SHP77 (cell line): ENCODE measurements at places on chromosomes 13 and 19.

- DNase-seq, result peak; percentile 12
These were observed 722 bp downstream of the PKN1 start for GRCh38 chr19:14433554-14434501.

DNA sequence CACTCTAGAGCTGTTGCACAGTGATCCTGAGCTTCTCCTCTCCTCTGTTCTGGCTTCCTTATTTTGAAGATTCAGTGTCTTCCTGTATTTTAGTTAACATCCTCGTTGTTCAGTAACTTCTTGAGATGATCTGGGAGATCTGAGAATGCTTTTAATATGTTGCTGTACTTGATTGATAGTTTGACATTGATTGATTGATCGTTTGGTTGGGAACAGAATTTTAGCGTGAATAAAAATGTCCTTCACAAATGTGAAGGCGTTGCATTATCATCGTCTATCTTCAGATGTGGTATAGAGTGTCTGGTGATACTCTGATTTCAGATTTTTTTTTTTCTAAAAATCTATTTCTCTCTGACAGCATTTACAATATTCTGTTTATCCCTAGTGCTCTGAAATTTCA is 80.1 kb upstream of the KLF12 start:
- no peak for DNase-seq

GRCh38 chr19:45505151-45505995 is 1.9 kb upstream of the VASP start:
- no peak for DNase-seq

GRCh38 chr13:25213715-25214114 is 41.6 kb upstream of the AMER2 start:
- DNase-seq, result no peak

- no peak for DNase-seq
These were observed 254.3 kb upstream of the SLITRK1 start for GRCh38 chr13:84136582-84136981.

GRCh38 chr19:41175801-41176777 is 16.9 kb upstream of the CYP2S1 start:
- DNase-seq, result no peak

DNA sequence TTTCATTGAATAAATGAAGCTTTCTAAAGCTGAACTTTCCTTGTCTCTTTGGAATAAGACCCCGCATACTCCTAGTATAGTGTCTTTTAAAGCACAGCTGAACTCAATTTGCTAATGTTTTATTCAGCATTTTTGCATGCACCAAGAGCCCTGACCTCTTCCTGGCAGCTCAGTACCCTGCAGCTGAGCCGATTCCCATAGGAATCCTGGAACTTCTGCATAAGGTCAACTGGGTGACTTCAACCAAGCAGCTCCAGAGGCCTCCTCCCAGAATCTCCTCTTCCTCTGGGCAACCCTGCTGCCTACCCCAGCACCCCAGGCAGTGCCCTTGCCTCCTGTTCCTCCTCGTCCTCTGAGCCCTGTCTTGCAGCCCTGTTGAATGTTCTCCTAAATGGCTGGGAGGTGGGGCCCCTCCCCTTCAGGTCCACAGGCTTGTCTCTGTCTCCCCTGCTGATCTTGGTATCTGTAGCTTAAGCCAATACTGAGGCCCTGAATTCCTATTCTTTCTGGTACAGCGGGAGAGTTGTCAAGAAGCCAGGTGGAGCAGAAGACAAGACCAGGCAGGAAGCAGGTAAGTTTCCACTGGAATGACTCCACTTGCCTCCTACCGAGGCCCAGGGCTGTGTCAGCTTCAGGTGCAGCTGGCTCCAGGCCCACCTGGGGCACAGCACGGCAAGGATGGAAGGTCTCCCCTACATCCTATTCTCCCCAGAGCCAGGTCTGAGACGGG is 23.6 kb upstream of the CCDC124 start:
- no peak for DNase-seq

DNA sequence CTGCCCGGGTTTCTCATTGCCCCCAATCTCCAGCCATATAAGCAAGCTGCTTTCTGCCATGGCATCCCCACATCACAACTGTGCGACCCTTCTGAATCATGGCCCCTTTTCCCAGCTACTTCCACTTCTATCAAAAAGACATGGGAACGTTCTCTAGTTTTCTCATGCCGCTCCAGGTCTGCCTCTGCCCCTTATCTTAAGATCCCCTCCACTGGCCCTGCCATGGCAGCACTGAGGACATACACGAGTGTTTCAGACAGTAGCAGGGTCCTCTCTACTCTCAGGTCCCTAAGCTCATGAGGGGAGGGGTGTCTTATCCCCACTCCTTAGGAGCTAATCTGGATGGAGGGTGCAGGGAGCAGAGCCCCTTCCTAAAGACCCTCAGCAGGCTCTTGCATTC is 5.5 kb upstream of the AMER2 start:
- no peak for DNase-seq

- no peak for DNase-seq
These were observed 73.7 kb upstream of the SLC15A1 start for GRCh38 chr13:98826146-98826545.

- DNase-seq, result no peak
These were observed 14.7 kb upstream of the HMGB1 start for GRCh38 chr13:30480292-30480950.

- DNase-seq, result peak; percentile 89
These were observed 25.1 kb downstream of the TMPRSS9 start for GRCh38 chr19:2385053-2385721.

DNA sequence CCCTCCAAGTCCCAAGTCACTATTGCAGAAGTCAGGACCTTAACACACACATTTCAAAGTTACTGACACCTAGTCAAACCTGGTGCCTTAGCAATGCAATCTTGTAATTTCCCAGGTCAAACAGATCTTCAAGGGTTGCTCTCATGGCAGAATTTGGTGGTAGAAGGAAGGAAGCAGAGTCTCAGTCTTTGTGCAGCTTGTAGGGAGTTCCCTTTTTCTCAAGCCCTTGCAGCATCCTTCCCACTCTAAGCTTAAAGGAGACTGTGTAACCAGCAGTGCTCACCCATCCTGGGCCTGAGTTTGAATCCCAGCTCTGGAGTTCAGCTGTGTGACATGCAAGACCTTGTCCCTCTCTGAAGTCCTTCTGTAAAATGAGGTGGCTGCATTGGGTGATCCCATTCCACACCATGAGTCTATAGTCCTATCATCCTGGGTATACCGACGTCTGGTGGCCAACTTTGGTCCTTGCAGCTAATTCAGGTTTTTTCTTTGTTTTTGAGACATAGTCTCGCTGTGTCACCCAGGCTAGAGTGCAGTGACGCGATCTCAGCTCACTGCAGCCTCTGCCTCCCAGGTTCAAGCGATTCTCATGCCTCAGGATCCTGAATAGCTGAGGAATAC is 9.8 kb downstream of the SIGLEC10 start:
- peak; percentile 18 for DNase-seq

- DNase-seq, result no peak
These were observed 134.6 kb downstream of the KATNAL1 start for GRCh38 chr13:30172593-30173302.

DNA sequence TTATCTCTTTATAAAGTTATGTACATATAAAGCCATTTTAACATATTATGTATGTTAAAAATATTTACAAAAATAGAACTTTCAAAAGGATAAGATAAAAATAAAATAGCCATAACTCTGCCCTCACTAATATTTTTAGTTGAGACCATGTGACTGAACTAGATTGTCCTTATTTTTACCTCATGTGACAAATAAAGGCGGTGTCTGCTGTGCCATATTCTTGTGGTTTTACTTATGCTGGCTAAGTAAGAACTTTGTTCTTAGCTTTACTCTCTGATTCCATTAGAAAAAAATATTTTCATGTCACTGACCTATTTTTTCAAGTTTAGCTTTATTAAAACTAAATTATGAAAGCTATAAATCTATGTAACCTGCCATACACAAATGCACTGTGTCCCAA is 135.6 kb upstream of the TSC22D1 start:
- no peak for DNase-seq

DNA sequence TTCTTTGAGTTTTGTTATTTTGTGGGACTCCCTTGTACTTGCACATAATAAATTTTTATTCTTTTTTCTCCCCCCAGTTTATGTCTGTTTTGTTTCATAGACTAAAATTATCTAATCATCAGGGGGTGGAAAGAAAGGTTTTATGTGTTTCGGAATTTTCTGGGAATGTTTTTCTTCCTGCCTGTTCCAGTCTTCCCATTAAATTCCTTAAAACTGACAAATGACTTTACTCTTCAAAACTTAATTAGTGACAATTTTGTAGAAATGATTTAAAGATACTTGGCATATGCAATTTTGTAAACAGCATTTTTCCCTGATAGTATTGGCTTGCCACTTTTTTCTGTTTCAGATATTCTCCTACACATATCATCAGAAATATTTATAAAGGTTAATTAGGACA is 1813.4 kb downstream of the PCDH9 start:
- DNase-seq, result no peak

GRCh38 chr13:113665597-113666328 is 1.3 kb upstream of the GRK1 start:
- DNase-seq, result no peak

DNA sequence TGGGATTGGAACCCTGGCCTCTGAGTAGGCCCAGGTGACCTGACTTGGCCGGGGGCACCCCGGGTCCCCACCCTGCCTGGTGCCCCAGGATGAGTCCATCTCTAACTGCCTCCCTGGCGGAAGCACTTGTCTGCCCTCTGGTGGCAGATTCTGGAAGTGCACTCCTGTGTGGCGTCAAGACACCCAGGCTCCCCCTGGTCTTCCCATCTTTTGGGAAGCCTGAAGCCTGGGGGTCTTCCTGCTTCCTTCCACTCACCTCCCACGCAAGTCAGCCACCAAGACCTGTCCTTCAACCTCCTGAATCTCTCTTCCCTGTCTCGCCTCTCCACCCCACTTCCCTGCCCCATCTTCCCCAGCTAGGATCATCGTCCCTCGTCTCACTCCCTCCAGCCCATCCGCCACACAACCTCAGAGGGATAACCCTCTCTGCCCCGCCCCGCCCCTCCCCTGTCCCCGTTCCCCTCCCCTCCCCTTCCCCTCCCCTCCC is 7.4 kb downstream of the RABAC1 start:
- DNase-seq, result peak; percentile 67

DNA sequence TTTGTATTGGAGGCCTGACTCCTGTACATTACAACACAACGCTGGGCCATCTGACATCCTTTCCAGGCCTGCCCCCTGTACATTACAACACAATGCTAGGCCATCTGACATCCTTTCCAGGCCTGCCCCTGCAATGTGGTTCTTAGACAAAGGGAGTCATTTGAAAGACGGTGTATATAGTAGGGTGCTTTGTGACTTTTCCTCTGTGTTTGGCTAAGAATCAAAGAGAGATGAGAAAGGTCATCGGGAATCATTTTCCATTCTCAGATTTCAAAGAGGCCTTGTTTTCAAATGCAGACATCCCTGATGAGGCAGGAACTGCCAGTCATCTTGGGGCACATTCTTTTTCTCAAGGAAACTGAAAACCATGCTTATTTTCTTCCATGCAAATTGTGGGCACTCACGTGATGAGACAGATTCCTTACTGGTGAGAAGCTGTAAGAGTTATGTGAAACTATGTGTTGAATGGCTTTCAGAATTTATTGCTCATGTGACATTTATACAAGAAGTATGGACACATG is 551.6 kb downstream of the MYO16 start:
- DNase-seq, result no peak

DNA sequence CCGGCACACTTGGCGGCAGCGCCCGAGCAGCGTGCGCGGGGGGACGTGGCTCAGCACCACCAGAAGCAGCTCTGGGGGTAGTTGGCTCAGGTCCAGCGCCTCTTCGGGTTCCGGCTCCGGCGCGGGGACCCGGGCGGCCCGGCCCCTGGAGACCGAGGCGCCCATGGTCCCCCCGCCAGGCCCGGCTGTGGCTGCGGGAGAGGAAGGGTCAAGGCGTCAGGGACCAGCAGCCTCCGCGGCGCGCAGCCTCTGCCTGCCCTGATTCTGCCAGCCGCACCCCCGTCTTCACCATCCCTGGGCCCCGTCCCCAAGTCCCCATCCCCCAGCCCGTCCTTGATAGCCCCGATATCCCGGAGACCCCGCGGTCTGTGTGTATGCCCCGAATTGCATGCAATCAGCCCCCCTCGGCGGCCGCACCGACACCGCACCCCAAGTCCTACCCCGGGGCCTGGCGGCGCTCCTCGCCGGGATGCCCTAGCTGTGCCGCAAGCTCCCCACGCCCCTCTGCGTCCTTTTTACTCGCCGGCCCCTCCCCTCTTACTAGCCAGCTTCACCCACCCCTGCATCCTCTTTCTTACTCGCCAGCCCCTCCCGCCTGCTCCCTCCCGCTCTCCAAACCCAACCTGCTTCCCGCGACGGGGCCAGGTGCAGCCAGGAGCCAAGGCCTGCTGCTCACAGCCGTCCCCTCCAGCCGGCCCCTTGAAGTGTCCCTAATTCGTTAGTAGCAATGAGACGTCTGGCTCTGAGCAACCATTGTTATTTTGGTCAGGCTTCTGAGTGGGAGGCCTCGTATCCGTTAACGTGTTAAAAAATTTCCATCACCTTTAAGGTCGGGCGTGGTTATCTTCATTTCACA is at the start of gene FBXO27:
Gene FBXO27 (minus strand): TSS at position 487 of the 856 bp plus-strand sequence. CDS start 322 bp downstream, at position 165.
- DNase-seq, result no peak

- peak; percentile 89 for DNase-seq
These were observed 4.5 kb upstream of the ARHGAP35 start for GRCh38 chr19:46856062-46857022.

GRCh38 chr13:44416301-44416700 is 42.7 kb downstream of the SERP2 start:
- no peak for DNase-seq

- no peak for DNase-seq
These were observed 2.6 kb downstream of the CAPN12 start for GRCh38 chr19:38741670-38742069.

- no peak for DNase-seq
These were observed 46.8 kb downstream of the LATS2 start for GRCh38 chr13:21014502-21015170.

DNA sequence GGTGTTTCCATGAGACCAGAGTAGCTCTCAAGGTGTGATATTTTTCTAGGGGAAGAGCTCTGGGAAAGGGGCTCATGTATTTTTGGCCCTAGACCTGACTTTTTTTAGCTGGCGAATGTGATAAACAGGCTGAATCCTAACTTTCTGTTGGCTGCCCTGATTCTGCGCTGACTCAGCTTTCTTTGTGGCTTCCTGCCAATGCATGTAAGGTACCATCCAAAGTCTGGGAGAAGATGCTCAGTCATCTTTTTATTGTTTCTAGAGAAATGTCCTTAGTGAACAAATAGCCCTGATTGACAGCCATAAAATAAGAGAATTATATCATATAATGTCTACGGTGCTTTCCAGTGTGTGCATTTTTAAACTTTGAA is 113.6 kb upstream of the MBNL2 start:
- DNase-seq, result no peak

GRCh38 chr19:45824531-45825262 is 9.6 kb upstream of the RSPH6A start:
- DNase-seq, result no peak

DNA sequence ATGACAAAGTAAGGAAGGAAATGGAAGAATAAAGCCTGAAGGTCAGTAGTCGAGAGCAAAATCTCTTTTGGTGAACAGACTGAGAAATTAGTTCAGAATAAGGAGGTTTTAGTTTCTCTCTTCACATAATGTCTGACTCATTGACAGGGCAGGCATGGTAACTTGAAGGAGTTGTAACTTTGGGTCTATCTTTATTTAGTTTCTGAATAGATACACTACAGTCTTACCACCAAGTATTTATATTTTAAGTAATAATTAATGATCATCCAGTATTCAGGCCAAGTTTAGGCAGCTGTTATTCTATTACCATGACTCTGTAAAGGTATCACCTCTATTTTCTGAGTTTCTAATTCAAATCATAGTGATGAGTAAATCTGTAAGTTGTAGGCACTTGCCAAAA is 219.9 kb downstream of the SPRY2 start:
- no peak for DNase-seq

- DNase-seq, result no peak
These were observed 13.6 kb downstream of the CCDC97 start for GRCh38 chr19:41323430-41324125.
